CD8-positive, alpha-beta memory T cell (primary cell): ENCODE measurements at places on chromosomes 2 and 18. TPM values are rescaled to one million over a fixed set of nuclear protein-coding genes. Genes with fewer than 3 reads are reported as not detected.

Gene CNDP1
- not detected for total RNA-seq

Gene MAP3K19
- total RNA-seq: not detected

Gene FIGN
- not detected for total RNA-seq

DNA sequence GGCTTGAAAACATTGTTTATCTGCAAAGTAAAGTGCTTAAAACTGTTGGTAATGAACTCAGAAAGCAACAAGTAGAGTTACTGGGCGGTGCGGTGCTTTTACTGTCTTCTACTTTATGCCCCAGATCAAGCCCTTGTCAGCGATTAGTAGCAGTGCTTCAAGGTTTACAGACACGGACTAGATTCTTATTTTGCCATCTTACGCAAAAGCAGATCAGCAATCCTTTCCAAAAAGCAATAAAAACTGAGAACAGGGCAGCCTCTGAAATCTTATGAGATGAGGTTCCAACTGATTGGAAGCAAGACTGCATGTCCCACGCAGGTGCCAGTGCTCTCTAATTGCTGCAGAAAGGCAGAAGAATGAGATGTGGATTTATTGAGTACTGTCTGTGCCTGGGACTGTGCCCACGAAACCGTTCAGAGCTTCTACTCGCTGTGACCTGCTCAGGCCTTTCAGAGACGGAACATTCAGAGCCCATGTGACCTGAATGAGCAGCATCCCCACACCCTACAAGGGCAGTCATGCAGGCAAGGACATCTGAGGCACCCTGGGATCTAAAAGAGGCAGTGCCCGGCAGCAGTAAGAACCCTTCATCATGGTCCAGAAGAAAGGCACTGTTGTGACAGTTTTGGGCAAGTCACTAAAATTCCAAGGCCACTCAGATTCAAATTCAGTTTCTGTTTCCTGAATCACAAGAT lies 15.7 kb downstream of the COL4A3 start:
- H3K36me3 ChIP-seq: no peaks in the 10 kb centered on the region
- H3K27ac ChIP-seq: no peak overlapping the region
- H3K27me3 ChIP-seq: no peaks in the 10 kb centered on the region
- DNase-seq: no peak
- no peak overlapping the region for H3K4me3 ChIP-seq

DNA sequence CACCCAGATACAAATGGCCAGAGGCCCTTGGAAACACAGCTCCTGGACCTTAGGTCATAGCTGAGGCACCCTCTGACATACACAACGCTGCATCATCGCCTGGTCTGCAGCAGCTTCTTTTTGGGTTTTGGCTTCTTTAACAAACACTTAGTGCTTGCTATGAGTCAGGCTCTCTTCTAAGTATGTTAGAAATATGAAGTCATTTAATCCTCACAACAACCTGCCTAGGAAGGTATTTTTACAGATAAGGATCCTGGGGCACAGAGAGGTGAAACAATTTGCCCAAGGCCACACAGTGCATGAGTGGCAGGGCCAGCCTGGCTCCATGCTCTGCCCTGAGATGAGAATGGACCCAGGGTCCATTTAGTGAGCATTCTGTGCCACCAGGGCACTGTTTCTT lies 96.6 kb downstream of the TMEM17 start:
- no peak for DNase-seq
- H3K4me3 ChIP-seq: no peak overlapping the region
- no peaks in the 10 kb centered on the region for H3K36me3 ChIP-seq
- H3K27ac ChIP-seq: no peak overlapping the region
- H3K27me3 ChIP-seq: no peaks in the 10 kb centered on the region

- no peak overlapping the region for H3K4me3 ChIP-seq
- H3K4me1 ChIP-seq: no peaks in the 10 kb centered on the region
- DNase-seq: no peak
- H3K36me3 ChIP-seq: no peaks in the 10 kb centered on the region
- H3K27ac ChIP-seq: no peak overlapping the region
These were observed 438.5 kb upstream of the TCF4 start for GRCh38 chr18:56026509-56026908.

GRCh38 chr2:25063876-25064660 lies 22.2 kb downstream of the EFR3B start:
- no peak overlapping the region for H3K27ac ChIP-seq
- no peak overlapping the region for H3K4me3 ChIP-seq
- H3K4me1 ChIP-seq: no peaks in the 10 kb centered on the region
- no peaks in the 10 kb centered on the region for H3K27me3 ChIP-seq

GRCh38 chr18:76530391-76530790 lies 35.3 kb upstream of the ZNF516 start:
- DNase-seq: no peak
- H3K4me3 ChIP-seq: no peak overlapping the region
- H3K36me3 ChIP-seq: no peaks in the 10 kb centered on the region
- H3K27me3 ChIP-seq: peaks cover 6% of the 10 kb centered on the region

DNA sequence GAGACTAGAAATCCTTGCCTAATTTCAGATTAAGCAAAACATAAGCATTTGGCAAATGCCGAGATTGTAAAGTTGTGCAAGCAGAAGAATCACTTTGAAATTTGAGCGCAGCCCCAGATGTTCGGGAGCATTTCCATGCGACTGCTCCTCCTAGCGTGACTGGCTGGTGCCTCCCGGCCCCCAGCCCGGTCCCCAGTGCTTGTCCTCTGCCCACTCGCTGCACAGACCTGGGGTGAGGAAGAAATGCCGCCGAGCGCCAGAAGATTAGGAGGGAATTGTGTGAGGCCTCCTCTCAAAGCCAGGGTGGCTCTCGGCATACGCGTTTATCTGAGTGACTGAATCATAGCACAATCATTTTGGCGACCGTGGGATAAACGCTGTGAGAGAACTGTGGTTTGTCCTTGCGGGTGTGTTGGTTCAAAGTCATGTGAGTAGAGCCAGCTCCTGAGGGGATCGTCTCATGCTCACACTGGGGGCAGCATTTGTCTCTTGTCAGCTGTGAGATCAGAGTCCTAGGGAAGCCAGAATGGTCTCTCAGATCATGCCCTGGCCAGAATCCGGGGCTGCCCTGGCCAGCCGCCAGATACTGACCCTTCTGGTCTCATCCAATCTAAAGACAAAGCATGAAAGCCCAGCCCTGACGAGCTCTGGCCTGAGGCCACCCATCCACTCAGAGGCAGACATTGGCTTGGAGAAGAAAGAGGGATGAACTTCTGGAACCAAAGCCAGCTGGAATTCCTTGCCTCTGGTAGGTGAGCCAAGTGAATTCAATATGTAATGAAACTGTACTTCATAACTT lies 189.3 kb downstream of the SH3RF3 start:
- no peak overlapping the region for H3K4me3 ChIP-seq
- no peaks in the 10 kb centered on the region for H3K27me3 ChIP-seq
- no peak overlapping the region for H3K27ac ChIP-seq
- peaks cover 12% of the 10 kb centered on the region for H3K4me1 ChIP-seq
- H3K36me3 ChIP-seq: no peaks in the 10 kb centered on the region

- H3K4me3 ChIP-seq: no peak overlapping the region
- no peaks in the 10 kb centered on the region for H3K4me1 ChIP-seq
- H3K36me3 ChIP-seq: peaks cover 3% of the 10 kb centered on the region
- H3K27ac ChIP-seq: no peak overlapping the region
- no peak for DNase-seq
These were observed 7.0 kb upstream of the DRC1 start for GRCh38 chr2:26394694-26395093.

- DNase-seq: no peak
- no peaks in the 10 kb centered on the region for H3K27me3 ChIP-seq
- H3K4me1 ChIP-seq: no peaks in the 10 kb centered on the region
- no peaks in the 10 kb centered on the region for H3K36me3 ChIP-seq
These were observed 86.6 kb downstream of the ASB1 start for GRCh38 chr2:238513346-238513745.

DNA sequence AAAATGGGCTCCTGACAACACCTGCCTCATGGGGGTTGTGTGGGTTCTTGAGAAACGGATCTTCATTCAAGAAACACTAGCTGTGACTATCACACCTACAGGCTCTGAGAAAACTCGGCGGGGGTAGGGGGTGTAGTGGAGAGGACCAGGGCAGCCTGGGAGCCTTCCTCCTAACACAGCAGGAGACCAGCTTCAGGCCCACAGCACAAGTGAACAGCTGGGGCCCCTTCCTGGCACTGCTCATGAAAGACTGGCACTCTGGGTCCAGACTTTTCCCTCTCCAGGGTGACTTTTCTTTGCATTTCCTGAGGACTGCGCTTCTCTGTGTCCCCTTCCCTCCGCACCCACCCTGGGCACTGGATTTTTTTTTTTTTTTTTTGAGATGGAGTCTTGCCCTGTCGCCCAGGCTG lies 7.2 kb upstream of the SEMA4C start:
- DNase-seq: no peak
- H3K36me3 ChIP-seq: no peaks in the 10 kb centered on the region
- H3K27me3 ChIP-seq: no peaks in the 10 kb centered on the region
- peaks cover 21% of the 10 kb centered on the region for H3K4me1 ChIP-seq
